ENCODE measurements at places on chromosomes 5 and 9.

GRCh38 chr5:181186986-181187499, 18.0 kb downstream of the TRIM7 start:
- DNase-seq: no peak

GRCh38 chr5:157930710-157931109, 71.8 kb upstream of the CLINT1 start:
- DNase-seq: no peak

GRCh38 chr5:17054911-17055310, 118.8 kb upstream of the MYO10 start:
- no peak for DNase-seq

DNA sequence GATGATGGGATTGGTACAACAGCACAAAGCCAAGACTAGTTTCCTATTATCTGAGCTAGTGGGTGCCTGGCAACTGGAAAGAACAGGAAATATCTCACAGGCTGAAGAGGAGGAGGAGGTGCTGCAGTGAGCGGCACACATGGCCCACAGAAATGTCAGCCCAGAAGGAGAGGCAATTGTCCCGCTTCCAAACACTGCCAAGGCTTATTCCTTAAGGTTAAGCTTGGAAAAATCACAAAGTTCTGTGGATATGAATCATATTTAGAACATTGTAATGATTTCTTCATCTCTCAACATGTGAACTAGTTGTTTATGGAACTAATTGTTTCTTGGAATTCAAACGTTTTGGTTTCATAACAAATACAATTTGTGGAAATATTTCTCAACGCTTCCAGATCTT, 1019.5 kb upstream of the SEMA6A start:
- peak; percentile 48 for DNase-seq

DNA sequence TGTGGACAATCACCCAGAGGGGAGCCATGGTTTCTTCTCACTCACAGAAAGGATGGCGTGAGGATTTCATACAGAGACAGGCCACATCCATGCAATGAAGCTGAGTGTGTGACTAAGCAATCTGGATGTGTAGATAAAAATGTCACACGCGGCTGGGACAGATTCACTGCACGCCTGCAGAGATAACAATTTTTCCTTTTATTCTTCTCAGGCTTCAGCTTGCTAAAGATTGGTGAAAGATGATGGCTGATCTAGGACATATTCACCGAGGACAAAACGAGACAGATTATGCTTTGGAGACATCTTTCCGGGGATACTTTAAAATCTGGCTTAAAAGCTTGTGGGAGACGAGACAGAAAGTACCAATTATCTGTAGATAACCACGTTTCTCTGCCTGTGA, 313.9 kb upstream of the TRPC7 start:
- DNase-seq: no peak

DNA sequence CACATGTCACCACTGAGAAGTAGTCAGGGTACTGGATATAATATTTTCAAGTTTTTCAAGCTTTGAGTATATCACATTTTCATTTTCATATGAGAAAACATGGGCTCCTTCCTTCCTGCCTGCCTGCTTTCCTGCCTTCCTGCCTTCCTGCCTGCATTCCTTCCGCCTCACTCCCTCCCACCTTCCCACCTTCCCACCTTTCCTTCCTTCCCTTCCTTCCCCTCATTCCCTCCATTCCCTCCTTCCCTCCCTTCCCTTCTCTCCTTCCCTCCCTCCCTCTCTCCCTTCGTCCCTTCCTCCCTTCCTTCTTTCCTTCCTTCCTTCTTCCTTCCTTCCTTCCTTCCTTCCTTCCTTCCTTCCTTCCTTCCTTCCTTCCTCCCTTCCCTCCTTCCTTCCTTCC, 175.3 kb downstream of the HMHB1 start:
- no peak for DNase-seq

DNA sequence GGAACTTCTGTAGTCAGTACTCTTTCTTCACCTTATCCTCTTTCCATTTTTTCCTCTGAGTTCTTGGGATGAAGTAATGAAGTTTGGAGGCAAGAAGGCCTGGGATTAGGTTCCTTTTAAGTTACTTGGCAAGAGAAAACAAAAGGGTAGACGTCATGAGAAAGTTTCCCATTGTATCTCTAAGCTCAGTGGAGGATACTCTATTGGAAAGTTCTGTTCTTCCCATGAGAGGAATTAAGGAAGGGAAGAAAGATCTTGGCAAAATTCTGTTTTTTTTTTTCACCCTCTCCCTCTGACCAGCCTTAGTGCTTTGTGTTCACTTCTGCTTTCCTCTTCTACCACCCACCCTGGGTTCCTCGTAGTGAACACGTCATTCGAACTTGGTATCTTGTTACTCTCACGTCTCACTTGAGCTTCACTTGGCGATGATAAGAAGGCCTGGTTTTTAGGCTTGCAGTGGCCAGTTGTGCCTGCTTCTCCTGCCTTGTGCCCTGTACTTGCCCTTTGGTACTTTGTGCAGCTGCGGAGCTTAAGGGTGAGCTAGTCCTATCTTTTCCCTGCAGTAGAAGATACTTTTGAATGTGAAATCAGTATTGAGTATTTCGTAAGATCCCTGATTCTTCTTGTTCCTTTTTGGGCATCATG, 67.0 kb downstream of the ARHGAP26 start:
- no peak for DNase-seq

DNA sequence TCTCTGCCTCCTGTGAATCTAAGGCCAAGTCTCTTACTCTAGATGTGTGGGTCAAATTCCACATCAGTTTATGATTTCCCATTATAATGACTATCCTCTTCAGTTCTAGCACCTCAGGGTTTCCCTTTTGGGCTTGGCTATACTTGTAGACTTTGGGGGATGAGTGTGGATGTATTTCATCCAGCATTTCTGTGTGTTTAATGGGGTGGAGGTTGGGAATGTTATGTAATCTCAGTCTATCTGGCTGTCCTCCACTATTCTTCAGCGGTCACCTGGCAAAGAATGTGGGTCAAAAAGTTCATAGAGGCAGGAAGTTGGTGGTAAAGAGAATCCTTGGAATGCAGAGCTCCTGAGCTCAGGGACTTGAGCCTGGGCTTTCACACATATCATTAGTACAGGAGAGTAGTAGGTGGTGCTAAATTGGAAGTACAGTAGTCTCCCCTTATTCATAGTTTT, 64.9 kb downstream of the CFAP95 start:
- no peak for DNase-seq

GRCh38 chr5:69295088-69295754, 37.4 kb downstream of the CCDC125 start:
- DNase-seq: no peak

GRCh38 chr5:56183506-56183905, 49.6 kb downstream of the ANKRD55 start:
- peak; percentile 90 for DNase-seq

DNA sequence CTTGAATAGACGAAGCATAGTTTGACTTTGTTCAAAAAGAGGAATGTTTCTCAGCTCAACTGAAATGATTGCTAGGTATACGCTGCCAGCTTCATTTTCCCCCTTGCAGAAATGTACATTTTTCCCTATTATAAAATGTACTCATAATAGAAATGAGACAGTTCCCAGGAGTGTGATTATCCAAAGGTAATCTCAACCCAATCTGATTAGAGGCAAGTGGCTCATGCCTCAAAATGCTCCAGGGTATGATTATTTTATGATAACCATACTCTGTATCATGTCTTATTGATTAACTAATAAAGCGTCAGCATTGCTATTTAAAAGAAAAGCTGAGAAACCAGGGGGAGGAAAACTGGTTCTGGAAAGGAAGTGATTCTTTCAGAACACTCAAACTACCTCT, 54.9 kb upstream of the SMIM15 start:
- DNase-seq: no peak

- peak; percentile 81 for DNase-seq
Observed at GRCh38 chr9:16985559-16986348, 115.3 kb upstream of the BNC2 start.

GRCh38 chr5:18882154-18882553, 1105.8 kb downstream of the CDH18 start:
- DNase-seq: no peak

DNA sequence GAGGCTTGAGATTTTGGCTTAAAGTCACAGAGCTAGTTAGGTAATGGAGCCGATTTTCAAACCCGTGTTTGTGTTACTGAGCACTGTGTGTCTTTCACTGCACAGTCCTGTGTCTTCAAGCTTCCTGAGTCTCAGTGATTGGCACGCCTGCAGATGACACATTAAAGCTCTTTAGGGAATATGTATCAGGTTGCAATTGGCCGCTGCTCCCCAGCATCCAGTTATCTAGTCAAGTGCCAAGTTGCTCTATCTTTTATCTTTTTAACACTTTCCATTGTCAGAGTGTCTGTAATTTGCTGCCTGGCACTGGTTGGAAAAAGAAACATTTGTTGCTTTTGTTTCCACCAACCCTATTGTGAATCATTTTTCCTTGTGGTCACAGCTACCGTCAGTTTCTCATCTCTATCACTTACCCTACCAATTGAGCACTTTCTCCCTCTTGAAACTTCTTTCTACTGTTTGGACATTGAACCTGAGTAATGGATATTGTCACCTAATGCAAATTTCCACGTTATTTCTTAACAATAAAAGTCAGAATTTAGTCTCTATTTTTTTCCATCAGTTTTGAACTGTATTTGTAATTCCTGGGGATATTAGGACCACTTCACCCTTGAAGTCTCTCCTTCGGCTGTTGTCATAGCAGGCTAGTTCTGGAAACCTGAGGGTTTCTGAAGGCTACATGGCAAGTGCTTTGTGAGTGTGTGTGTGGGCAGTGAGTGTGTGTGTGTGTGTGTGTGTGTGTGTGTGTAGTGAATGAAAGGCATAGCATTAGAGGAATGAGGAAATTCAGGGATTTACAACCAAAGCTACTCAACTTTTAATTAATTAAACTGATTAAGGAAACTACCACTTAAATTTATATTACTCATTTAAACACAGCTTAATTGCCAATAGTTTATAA, 274.3 kb downstream of the ISL1 start:
- no peak for DNase-seq

DNA sequence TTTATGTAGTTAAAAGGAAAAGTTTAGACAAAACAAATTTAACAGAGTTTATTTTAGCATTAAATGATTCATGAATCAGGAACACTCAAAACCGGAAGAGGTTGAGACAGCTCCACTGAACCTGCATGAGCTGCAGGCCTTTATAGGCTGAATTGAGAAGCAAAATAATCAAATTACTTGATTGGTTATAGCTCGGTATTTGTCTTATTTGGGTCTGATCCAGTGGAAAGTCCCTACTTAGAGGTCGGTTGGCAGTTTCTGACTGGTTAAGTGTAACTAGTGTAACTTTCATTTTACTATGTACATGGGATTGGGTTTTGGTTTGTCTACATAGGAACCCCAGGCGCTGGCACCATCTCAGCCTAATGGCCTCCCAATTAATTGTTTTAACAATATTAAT, 74.1 kb upstream of the PIK3R1 start:
- DNase-seq: peak; percentile 52

DNA sequence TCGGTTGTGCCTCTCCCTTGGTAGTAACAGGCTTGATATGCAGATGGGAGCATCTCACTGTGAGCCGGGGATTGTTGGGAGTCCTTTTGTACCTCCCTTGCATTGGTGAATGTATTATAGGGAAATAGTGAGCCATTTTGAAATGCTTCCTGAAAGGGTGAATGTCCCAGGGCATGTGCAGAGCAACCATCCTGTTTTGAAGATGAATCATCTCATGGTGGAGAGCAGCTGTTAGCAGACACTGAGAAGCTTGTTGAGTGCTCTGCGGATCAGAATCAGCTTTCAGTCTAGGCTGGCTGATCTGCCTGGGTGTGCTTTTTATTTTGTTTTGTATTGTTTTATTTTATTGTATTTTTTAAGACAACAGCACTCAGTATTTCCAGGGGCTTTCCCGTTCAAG, 29.7 kb downstream of the SLC36A1 start:
- peak; percentile 77 for DNase-seq

DNA sequence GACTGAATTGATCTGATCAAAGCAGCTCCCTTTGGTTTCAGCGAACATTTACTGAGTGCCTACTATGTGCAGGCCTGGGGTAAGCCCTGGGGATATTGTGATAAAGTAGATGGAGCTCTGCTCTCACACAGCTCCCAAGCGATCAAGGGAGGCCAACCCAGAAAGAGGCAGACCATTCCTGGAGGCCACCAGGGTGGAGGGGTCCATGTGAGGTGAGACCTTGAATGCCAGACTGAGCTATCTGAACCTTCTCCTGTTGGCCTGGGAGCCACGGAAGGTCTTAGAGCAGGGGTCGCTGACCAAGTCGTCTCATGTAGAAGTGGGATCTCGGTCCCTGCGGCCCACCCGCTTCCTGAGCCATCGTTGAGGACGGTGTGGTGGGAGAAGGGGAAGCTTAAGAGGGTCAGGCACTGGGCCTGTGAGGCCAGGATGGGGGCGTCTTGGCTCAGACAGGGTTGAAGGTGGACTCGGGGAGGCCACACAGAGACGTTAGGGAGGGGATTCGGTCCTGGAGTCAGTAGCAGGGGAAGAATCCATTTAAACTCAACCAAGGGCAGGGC, 62.2 kb upstream of the IL17B start:
- no peak for DNase-seq

DNA sequence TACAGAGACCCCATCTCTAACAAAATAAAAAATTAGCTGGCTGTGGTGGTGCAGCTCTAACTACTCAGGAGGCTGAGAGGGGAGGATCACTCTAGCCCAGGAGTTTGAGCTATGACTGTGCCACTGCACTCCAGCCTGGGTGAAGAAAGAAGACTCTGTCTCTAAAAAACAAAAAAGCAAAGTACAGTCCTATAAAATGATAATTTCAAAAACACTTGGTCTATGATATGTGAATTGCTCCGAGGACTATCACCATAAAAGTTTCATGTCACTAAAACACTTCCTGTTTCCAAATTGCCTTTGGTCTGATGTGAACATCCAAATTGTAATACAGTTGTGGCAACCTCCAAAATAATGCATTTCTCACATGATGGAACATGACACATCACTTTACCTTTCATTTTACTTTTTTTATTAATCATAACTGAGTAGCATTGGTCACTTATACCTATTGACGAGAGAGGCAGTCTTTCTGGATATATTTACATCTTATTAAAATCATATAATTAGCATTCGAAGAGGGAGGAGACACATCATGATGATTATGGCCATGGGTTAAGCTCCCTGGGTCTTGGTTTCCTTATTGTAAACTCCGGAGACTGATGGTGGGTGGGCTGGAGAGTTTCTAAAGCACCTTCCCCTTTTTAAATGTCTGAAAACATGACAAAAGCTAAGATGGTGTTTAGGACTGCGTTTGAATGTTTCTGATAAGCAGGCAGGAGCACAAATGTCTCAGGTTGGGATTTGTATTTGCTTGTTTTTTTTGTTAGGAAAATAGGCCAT, 25.8 kb upstream of the CD180 start:
- no peak for DNase-seq

GRCh38 chr9:68492806-68493205, 47.9 kb downstream of the TMEM252 start:
- no peak for DNase-seq

- DNase-seq: peak; percentile 23
Observed at GRCh38 chr9:132288361-132288760, 66.4 kb downstream of the SETX start.

DNA sequence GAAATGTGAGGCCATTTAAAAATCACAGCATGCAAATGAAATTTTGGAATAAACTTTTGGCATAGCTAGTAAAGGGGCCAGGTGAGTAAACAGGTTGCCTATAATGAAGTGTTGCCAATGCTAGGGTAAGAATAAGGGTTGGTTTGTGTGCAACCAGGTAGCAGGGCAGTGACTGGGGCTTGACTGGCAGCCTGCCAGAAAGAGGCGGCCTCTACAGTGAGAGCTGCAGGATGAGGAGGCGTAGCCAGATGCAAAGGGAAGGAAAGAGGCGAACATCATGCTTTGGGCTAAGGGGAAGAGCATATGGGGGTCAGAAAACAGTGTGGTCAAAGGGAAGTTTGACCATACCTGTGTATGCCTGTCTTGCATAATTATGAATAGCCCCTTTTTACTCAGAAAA, 70.6 kb downstream of the MAST4 start:
- DNase-seq: no peak
